ENCODE measurements at places on chromosomes 2 and 18. TPM values are rescaled to one million over a fixed set of nuclear protein-coding genes. Genes with fewer than 3 reads are reported as not detected.

Gene GAL3ST2
- 0.82 TPM for total RNA-seq

Gene NIF3L1
- 44.9 TPM for total RNA-seq

Gene SLC35F5
- 29.8 TPM for total RNA-seq

Gene ASTL
- 9.1 TPM for total RNA-seq

Gene RAMP1
- total RNA-seq = 1.8 TPM

Gene MARCO
- not detected for total RNA-seq

Gene RUFY4
- total RNA-seq = 1.9 TPM

Gene MAP4K3
- 17.1 TPM for total RNA-seq

Gene FAM161A
- 6.9 TPM for total RNA-seq

Gene CFAP65
- not detected for total RNA-seq

Gene CPO
- total RNA-seq = not detected

Gene PROM2
- total RNA-seq = 0.38 TPM

Gene IL36A
- total RNA-seq = not detected

Gene EMILIN1
- 0.36 TPM for total RNA-seq

Gene KCNG3
- total RNA-seq = 0.22 TPM

Gene C2orf72
- total RNA-seq = 0.84 TPM

Gene DAW1
- not detected for total RNA-seq

Gene FER1L5
- total RNA-seq = not detected

Gene AQP4
- not detected for total RNA-seq

Gene GCG
- total RNA-seq = not detected

Gene TSHZ1
- total RNA-seq = 18.1 TPM

Gene KIAA2012
- total RNA-seq = not detected

Gene TRABD2A
- 35.1 TPM for total RNA-seq

Gene PIEZO2
- not detected for total RNA-seq

Gene RAB6D
- total RNA-seq = not detected

Gene TTL
- 28.8 TPM for total RNA-seq

Gene MROH2A
- not detected for total RNA-seq

Gene SNTG2
- 3.8 TPM for total RNA-seq

Gene DES
- not detected for total RNA-seq

Gene KCNS3
- total RNA-seq = not detected

Gene DDX18
- total RNA-seq = 107 TPM

Gene ASB18
- total RNA-seq = not detected

Gene CRYBA2
- total RNA-seq = not detected

Gene FIGN
- total RNA-seq = not detected

Gene DSG1
- total RNA-seq = not detected

Gene TCF23
- total RNA-seq = not detected

Gene STAT4
- 104 TPM for total RNA-seq

Data from activated T-cell treated with anti-CD3 and anti-CD28 coated beads, Interleukin-2, amount 50 U/mL, for 72 hours (primary cell).